HFF-Myc (cell line): ENCODE measurements at places on chromosomes 5 and 9.

DNA sequence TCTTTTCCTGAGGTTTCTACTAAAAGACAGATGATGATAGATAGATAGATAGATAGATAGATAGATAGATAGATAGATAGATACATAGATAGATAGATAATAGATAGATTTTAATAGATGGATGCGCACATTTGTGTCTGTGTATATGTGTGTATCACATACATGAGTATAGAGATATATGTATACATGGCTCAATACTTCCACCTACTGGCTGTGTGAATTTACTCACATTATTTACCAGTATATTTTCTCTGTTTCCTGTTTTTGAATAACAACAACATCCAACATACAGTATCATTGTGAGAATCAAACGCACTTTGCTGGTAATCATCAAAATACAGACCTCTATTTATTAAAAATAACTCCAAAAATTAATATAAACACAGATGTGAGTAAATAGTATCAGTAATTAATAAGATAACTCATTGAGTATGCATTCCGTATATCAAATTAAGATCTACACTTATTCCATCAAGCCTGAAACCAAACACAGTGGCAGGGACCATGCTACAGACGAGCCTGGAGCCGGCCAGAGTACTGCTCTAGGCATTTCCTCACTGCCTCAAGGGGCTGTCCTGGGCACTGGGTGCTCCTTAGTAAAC, 338.0 kb downstream of the SEMA5A start:
- DNase-seq, result no peak

DNA sequence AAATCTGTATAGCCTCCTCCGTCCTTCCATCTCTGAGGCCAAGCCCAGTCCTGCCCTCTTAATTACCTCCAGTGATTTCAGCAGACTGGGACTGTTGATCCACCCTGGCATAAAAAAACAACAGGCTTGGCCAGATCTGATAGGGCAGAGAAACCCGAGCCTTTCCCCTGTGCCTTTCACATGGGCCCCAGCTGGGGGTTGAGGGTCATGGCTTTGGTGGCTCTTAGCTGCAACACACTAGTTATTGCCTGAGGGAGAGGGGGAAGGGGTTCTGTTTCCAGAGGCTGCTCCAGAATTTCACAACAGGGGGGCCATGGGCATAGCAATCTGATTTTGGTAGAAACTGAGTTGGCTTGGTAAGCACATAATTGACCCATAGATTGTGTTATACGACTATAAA, 21.2 kb upstream of the PANK3 start:
- no peak for DNase-seq

DNA sequence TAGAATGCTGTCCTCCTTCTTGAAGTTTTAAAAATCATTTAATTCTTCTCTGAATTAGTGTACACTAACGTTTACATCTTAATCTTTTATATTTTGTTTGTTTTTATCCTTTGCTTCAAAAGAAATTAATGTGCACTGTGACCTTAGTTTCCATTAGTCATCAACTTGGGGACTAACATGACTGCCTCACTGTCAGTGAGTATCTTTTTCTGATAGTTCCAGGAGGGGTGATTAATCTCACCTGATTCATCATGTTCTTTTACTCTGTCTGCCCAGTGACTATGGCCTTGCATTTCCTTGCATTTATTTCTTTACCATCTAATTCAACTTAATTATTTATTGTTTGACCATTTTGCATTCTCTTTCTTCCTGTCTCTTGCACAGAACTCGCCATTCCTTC, 33.4 kb upstream of the NR3C1 start:
- DNase-seq, result no peak

GRCh38 chr5:53288511-53288910, 179.0 kb upstream of the MOCS2 start:
- DNase-seq, result no peak

GRCh38 chr9:119052339-119053030, 316.8 kb downstream of the BRINP1 start:
- DNase-seq, result no peak

GRCh38 chr9:30235564-30235963, 2148.9 kb upstream of the ACO1 start:
- no peak for DNase-seq

DNA sequence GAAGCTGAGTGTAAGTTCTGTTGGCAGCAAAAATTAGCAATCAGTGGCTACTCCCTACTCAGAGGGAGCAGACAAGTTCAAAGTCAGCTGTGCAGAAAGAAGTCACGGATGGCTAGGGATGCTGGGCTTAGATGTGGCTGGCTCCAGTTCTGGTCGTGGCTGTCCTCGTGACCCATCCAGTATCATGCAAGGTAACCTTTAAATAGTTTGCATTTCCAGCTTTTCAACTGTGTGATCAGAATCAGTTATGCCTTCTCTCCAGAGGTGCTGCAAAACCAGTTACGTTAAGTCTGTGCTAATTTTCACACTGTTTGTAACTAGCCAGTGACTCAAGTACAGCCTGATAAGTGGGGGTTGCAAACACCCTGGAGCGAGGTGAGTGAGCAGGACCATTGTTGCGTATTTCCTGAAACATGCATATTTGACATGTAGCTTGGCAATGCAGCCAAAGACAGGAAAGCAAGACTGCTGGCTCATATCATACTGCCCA, 302.4 kb downstream of the ATPSCKMT start:
- DNase-seq, result no peak

DNA sequence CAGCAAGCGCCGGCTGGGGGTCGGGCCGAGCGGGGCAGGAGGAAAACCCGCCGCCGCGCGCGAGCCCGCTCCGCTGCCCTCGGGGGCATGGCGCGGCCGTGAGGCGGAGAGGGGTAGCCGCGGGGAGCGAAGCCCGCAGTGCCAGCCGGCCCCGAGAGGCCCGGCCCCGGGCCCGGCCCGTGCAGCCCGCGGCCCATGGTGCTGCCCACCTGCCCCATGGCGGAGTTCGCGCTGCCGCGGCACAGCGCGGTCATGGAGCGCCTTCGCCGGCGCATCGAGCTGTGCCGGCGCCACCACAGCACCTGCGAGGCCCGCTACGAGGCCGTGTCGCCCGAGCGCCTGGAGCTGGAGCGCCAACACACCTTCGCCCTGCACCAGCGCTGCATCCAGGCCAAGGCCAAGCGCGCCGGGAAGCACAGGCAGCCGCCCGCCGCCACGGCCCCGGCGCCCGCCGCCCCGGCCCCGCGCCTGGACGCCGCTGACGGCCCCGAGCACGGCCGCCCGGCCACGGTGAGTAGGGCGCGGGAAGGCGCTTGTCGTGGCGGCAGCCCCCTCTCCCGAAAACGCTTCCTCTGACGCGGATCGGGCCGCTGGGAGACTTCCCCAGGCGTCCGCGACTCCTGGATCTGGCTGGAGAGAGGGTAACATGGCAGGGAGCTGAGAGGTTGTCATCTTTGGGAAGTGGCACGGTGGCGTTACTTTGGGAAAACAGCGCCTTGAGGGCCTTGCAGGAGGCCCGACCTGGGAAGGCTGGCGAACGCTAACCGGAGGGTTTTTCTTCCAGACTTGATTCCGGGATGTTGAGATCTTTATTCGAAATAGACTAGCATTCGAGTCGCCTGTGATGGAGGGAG, 523 bp downstream of the MAML1 start:
- no peak for DNase-seq

GRCh38 chr5:61621202-61621650, 289.2 kb downstream of the ZSWIM6 start:
- DNase-seq, result no peak

- no peak for DNase-seq
Observed at GRCh38 chr5:40833712-40834229, 1.3 kb downstream of the RPL37 start.

DNA sequence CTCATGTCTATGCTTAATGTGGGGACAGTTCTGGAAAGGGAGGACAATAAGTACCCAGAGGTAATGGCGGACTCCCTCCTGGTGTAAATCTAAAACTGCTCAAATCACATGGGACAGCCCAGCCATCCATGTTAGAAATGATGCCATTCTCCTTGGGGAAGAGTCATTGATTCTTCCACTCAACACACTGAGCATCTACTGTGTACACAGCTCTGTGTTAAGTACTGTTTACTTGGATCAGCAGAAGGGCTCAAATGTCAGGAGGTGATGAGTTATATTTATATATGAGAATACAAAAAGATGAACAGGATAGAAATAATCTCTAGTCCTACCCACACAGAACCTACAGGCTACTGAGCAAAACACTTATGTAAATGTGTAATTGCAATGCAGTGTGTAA, 31.8 kb upstream of the NANS start:
- DNase-seq, result no peak

GRCh38 chr9:131759017-131759647, 19.3 kb upstream of the RAPGEF1 start:
- DNase-seq, result no peak

DNA sequence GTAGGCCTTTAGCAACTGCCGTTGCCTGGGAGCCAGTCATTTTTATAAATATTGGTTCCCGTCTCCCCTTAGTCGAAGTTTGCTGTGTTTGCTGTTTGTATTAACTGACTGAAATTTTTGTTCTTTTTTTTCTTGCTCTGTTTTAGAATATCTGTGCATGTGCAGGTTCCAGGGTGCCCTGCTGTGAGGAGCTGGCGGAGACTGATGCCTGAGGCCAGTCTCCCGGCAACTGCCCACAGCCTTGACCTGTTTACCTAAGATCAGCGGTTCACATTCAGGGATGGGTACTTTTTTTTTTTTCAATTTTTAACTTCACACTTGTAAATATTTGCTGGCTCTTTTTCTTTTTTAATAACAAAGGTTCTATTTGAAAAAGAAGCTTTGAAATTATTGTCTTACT, 262.6 kb upstream of the ADAMTS16 start:
- no peak for DNase-seq

GRCh38 chr5:89706731-89707130, 702.8 kb downstream of the CETN3 start:
- no peak for DNase-seq

GRCh38 chr5:27266184-27266583, 227.8 kb upstream of the CDH9 start:
- no peak for DNase-seq

GRCh38 chr9:18441261-18441660, 32.7 kb upstream of the ADAMTSL1 start:
- DNase-seq, result no peak

DNA sequence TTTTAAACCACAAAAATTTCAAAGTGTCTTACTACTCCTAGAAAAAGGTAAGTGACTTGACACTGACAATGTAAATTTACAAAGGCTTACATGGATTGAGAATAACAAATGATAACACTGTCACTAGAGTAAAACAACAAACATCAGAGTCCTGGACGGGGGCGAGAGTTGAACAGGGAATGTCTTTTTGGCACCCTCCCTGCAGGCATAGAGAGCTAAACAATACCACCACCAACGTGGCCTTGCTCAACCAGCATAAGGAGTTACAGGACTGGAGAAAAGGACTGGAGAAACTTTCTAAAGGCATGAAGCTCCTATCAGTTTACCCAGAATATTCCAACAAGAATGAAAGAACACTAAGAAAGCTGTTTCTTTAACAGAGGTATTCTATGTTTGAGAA, 55.3 kb downstream of the PTBP3 start:
- no peak for DNase-seq

DNA sequence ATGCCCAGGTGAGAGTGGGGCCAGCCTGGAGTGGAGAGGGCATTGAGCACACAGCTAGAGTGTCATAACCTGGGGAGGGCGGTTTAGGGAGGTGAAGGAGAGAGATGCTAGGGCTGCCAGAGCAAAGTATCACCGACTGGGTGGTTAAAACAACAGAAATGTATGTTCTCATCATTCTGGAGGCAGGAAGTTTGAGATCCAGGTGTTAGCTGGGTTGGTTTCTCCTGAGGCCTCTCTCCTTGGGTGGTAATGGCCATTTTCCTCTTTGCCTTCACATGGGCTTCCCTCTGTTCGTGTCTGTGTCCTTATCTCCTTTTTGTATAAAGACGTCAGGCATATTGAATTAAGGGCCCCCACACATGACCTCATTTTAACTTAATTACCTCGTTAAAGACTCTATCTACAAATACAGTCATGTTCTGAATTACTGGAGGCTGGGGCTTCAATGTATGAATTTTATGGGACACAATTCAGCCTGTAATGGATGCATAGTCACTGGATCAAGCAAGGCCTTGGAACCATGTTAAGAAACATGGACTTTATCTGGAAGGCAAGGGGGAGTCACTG, 118.6 kb upstream of the IL12B start:
- DNase-seq, result no peak

GRCh38 chr5:14853685-14854084, 17.9 kb downstream of the ANKH start:
- DNase-seq, result no peak

- no peak for DNase-seq
Observed at GRCh38 chr9:1875251-1875851, 139.8 kb upstream of the SMARCA2 start.

- DNase-seq, result no peak
Observed at GRCh38 chr5:96714951-96715451, 52.8 kb downstream of the CAST start.

GRCh38 chr5:52523701-52524100, 264.0 kb upstream of the ITGA1 start:
- DNase-seq, result no peak

DNA sequence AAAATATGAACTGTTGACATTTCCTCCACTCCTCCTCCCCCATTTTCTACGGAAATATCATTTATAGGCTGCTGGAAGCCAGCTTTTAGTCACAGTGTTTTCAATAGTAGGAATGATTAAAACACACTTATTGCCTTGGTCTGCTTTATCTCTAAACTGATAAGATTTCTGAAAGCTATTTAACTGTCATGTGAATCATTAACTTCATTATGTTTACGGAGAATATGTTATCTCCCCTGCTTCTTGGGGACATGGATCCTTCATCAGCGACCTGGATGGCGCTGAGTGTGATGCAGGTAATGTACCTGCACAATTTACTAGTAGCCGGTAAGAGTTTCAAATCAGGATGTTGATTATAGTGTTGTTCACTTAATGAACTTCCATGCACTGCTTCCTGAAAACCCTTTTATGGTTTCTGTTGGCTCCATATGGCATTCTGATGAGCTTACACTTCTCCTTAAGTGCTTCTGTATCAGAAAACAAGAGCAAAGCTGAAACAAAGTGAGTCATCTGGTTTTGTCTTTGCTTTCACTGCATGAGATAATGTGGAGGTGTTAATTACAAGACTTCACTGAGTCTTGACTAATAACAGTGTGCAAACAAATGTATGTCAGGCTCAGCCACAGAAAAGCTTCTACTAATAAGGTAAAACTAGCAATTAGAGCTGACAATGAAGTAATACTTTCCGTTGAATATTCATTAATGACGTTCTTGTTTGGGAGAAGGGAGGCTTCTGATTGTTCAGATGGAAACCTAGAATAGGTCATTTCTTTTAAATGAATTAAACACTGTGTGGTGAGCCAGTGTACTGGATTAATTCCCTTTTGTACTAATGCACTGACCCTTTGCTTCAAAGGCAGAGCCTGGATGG, 162.4 kb upstream of the ZNF608 start:
- no peak for DNase-seq

GRCh38 chr5:39399135-39400036, 25.4 kb downstream of the DAB2 start:
- peak; percentile 88 for DNase-seq

GRCh38 chr9:89527084-89527483, 29.2 kb upstream of the SEMA4D start:
- no peak for DNase-seq
